Cerebellar cortex (tissue), 1 donor: ENCODE measurements at places on chromosomes 7 and 10.

DNA sequence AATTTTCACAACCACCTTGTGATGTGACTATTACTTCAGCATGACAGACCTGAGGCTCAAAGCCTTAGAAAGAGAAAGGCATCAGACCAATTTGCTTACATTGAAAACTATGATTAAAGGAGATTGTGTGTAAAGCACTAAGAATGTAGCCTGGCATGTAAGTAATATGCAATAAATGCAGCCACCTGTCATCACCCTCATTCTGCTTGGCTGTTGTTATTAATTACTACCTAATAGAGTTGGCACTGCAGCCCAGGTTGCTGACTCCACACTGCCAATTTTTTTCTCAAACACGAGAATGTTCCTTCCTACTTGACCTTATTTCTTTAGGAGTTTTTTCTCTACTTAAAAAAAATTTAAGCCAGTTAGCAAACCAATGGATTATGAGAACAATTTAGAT, 61.2 kb upstream of the NPVF start:
- peak; percentile 97 for DNase-seq

- DNase-seq: no peak
These were observed 14.0 kb upstream of the BLNK start for GRCh38 chr10:96285331-96285752.

DNA sequence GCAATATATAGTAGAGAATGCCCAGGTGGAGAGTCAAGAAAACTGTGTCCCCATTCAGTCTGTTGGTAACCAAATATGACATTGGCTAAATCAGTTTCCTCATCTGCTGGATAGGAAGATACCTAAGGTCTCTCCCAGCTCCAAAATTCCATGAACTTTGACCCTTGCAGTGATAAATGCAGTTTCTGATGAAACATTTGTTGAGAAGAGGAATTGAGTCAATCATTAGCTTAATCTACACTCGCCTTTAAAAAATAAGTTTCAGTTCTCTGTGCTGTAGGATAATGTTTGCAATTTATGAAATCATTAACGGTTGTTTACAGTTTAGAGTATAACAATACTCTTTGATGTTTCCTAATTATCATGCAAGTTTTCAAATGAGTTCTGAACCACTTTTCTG, 38.0 kb upstream of the SLC25A13 start:
- DNase-seq: no peak

- no peak for DNase-seq
These were observed 15.4 kb upstream of the FKBP9 start for GRCh38 chr7:32941681-32942414.

DNA sequence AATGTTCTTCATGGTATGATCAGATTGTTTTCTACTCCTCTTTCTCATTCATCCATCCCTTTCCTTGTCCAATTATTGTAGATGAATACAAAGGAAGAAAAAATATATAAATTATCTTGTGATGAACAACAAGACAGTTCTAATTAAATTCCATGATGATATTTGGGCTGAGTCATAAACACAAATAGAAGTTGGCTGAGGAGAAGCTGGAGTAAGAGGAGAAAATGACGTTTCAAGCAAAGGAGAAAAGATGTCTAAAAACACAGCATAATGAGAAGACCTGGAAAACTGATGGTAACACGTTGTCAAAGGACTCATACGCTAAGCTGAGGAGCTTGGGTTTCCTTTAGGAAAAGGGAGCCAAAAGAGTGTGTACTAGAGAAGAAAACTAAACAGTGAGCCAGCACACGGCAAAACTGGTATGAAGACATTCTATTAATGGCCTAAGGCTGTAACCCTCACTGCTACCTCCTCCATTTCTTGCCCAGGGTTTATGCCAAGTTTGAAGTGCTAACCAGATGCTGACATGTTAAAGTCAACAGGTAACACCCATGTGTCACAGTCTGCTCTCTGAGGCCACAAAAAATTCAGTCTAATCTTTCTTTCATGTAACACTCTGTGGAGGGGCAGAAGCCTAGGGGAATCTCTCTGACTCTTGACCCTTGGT, 26.1 kb downstream of the ZFAND4 start:
- DNase-seq: no peak

DNA sequence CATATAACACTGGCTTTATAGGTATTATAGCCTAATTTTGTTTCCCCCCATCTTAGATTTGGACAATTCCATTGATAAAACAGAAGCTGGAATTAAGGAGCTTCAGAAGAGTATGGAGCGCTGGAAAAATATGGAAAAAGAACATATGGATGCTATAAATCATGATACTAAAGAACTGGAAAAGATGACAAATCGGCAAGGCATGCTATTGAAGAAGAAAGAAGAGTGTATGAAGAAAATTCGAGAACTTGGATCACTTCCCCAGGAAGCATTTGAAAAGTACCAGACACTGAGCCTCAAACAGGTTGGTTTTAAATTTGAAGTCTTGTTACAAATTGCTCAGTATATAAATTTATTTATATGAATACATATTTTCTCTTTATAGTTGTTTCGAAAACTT, 34.1 kb downstream of the SMC3 start:
- DNase-seq: no peak

DNA sequence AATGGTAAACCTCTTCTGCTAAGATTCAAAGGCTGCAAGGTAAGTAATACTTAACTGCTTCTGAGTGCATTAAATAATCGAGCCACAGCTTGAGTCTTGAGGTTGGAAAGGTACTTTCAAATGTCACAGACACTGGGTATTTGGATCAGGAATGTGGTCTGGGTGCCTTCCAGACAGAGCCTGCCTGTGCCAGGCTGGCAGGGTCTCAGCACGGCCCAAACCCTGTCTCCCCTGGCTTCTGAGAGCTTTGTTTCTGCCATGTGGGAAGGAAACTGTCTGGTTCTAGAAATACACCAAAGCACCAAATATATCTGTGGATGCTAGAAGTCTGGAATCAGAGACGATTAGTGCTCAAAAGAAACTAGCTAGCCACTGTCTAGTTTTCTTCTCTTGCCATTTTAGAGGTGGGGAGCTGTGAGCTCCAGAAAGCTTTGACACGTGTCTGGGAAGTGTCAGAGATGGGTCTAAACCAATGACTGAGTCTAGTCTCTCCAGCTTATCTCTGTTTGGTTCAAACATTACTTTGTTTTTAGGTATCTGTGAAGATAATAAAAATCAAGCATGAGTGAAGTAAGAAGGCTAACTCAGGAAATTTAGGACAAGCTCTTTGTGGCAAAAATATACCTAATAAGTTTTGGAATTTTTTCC, 162.8 kb downstream of the CYP26A1 start:
- DNase-seq: no peak

GRCh38 chr10:98168147-98168546, 33.7 kb downstream of the R3HCC1L start:
- no peak for DNase-seq

GRCh38 chr7:152667958-152668357, 8.0 kb downstream of the XRCC2 start:
- DNase-seq: no peak

GRCh38 chr10:11005725-11006427, 11.8 kb upstream of the CELF2 start:
- peak; percentile 63 for DNase-seq

DNA sequence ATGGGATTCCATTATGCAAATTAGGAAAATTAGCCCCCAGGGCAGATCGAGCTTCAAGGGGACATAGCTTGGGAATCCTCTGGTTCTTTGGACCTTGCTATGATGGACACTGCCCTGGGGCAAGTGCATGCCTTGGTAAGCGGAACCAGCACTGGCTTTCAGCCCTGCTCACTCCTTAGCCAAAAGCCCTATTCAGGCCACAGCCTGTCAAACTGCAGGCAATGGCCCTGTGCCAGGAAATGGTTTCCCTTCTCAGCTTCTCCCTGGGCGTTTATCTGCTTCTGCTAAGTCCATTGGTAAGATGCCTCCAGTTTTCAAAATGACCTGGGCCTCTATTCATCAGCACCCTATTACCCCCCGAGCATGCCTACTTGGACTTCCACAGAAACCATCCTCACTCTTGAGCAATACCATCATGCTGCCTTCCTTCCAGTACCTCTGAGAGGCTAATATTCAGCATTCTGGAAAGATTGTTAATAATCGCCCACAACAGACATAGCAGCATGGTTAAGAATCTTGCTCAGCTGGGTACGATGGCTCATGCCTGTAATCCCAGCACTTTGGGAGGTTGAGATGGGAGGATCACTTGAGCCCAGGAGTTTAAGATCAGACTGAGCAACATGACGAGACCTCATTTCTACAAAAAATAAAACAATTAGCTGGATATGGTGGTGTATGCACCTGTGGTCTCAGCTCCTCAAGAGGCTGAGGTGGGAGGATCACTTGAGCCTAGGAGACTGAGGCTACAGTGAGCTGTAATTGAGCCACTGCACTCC, 918.6 kb upstream of the AUTS2 start:
- DNase-seq: peak; percentile 83

- DNase-seq: no peak
These were observed 234.0 kb upstream of the TCF7L2 start for GRCh38 chr10:112716076-112716475.

DNA sequence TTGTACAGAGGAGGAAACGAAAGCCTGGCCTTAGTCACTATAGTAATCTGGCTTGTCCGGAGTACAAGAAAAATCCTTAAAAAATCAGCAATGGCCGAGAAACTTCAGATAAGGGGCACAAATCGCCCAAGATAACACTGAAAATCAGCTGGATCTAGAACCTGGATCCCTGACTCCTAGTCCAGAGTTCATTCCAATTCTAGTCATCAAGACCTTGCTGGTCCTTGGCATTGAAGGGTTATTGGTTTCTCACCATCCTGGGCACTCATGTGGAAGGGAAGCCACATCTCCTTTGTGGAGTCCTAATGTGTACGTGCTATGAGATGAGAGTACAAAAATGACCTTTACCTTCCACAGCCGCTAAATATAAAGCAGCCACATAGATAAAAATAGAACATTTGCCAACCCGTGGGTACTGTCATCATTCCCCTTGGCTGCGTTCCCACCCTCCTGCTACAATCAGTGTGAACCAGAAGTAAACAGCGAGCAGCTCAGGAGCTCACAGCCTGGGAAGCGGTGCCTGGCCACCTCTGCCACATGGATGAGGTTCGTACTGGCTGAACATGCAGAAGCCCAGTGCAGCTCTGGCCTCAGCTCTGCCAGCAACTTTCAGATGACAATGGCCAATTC, 116.0 kb upstream of the PDLIM1 start:
- DNase-seq: peak; percentile 88

GRCh38 chr10:104899779-104900178, 258.7 kb downstream of the SORCS3 start:
- no peak for DNase-seq

DNA sequence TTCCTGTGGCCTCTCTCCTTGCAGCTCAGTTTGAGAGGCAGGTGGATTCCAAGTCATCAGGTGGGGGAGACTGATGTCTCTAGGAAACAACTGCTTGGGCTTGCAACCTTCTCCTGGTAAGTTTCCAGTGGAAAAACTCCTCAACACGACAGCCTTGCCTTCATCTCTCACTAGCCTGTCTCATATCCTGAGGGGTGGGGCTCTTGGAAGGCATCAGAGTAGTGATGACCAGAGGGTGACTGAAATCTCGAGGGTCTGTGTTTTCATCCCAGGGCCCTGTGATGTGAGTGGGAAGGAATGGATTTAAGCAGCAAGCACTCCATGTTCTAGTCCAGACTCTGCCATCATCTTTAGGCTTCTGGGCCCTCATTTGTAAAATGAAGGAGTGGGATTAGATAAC, 107.0 kb downstream of the NRP1 start:
- DNase-seq: no peak

DNA sequence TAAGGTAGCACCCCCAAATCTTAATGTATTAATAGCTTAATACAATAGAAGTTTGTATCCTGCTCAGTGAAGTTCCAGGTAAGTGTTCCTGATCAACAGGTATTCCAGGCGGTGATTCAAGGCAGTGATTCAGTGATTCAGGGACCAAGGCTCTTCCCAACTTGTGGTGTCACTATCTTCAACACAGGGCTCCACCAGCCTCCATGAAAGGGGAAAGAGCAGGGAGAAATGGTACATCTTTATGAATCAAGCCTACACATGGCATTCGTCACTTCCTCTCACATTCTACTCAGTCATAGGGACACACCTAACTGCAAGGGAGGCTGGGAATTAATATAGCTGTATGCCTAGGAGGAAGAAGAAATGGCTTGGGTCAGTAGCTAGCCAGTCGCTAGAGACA, 5.1 kb downstream of the GOLGA7B start:
- no peak for DNase-seq

GRCh38 chr10:103854686-103855391, 537 bp downstream of the SH3PXD2A start:
- peak; percentile 40 for DNase-seq

DNA sequence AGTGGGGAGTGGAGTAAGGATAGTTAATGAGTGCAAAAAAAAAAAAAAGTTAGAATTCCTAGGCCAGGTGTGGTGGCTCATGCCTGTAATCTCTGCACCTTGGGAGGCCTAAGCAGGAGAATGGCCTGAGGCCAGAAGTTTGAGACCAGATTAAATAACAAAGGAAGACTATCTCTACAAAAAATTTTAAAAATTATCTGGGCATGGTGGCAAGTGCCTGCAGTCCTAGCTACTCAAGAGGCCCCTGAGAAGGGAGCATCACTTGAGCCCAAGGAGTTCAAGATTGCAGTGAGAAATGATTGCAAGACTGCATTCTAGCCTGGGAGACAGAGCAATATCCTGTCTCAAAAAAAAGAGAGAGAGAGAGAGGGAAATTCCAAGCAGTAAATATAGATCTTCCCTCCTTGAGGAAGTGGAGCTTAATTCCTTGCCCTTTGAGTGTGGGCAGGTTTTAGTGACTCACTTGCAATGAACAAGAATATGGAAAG, 19.5 kb upstream of the CSTF2T start:
- no peak for DNase-seq

DNA sequence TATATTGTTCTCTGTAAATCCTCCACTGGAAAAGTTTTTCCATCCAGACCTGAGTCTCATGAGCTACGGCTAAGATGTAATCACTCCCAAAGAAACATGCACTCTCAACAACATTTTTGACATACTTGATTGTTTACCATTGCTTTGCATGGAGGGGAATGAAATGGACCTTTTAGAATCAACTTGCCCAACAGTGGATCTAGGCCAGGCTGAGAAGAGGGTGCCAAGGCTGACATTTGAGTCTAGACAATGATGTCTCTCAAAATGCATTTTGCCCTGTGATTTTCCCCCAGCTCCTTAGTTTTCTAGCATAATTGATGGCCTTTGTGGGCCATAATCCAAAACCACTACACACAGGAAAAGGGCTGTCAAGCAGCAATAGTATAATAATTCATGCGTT, 297.9 kb upstream of the KLF6 start:
- DNase-seq: no peak

DNA sequence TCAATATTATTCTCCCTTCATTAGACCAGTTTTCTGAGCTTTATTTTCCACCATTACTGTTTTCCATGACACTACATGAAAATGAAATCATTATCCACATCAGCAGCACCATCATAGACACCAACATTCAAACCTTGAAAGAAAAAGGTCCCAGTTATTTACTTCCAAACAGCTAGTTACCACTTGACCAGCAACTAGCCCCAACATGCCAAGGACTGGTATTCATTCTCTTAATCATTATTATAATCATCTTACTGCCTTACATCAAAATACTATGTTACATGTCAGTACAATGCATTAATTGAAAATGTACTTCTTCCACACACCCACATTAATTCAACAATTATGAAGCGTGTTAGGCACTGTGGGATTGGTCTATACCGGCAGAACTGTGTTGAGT, 199.4 kb downstream of the TSPAN12 start:
- DNase-seq: no peak
